ENCODE measurements at places on chromosomes 7 and 10. TPM values are rescaled to one million over a fixed set of nuclear protein-coding genes. Genes with fewer than 3 reads are reported as not detected.

DNA sequence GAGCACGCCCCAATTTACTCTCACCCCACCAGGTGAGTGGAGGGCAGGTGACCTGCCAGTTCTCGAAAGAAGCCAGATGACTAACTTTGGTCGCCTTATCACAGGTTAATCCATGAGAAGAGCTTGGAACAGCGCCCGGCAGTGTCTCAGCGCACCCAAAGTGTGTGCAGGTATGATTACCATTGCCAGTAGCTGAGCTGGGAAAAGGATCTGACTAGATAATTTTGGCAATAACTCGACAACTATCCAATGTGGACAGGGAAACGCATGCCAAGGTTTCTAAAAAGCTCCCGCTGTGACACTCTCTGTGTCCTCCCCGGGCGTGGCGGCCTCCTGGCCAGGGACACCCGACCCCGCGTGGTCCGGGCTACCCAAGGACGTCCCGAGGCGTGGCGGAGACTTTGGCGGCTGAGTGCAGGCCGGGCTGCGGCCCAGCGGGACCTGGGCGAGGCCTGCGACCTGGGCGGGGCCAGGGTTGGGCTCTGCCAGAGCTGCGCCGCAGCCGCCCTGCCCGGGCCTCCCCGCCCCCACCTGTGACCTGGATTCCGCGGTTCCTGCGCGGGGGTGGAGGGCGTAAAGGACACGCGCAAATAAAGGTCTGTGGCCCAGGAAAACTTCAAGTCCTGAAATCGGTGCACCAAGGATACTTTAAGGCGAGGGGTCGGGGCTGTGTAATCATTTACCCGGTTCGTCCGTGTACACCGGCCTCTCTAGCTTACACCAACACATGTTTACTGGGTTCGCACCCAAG, 13.7 kb upstream of the WAPL start:
- DNase-seq = peak; percentile 89

GRCh38 chr7:110309941-110310340, 781.0 kb upstream of the LRRN3 start:
- no peak for DNase-seq

- no peak for DNase-seq
Measured at GRCh38 chr7:11747715-11748485, 84.1 kb downstream of the THSD7A start.

- peak; percentile 42 for DNase-seq
Measured at GRCh38 chr7:104627516-104627915, 299.1 kb downstream of the LHFPL3 start.

DNA sequence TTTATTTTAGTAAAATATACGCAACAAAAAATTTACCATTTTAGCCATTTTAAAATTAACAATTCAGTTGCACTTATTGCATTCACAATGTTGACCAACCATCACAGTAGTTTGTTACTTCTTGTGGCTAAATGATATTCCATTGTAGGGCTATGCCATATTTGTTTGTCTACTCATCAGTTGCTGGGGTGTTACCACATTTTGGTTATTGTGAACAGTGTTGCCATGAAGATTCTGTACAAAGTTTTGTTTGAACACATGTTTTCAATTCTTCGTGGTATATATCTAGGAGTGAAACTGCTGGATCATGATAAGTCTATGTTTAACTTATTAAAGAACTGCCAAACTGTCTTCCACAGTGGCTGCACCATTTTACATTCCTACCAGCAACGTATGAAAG, 46.3 kb upstream of the ZNF365 start:
- DNase-seq = no peak

GRCh38 chr7:82678259-82678658, 234.7 kb upstream of the CACNA2D1 start:
- no peak for DNase-seq

DNA sequence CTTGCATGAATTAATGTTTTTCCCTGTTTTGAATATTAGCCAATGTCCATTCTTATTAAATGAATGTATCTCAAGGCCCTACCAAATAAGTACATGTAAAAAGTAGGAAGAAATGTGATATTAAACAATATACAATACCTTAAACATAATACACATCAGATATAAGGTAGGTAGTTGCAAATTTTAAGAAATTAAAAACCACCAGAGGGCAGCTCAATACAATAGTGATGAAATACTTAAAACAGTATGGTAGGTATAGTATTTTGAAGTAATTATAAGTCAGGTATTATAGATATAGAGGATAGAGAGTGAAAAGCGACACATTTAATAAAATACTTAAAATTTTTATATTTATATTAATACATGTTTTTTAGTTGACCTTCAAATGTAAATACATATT, 43.6 kb upstream of the CDK14 start:
- DNase-seq = no peak

Gene ZNF727
- polyA plus RNA-seq = 1.7 TPM

Gene ASZ1
- polyA plus RNA-seq = not detected

Gene CPA4
- polyA plus RNA-seq = 1.7 TPM

Gene TRDMT1
- 1.3 TPM for polyA plus RNA-seq

Gene TRIM50
- polyA plus RNA-seq = 0.56 TPM
